ENCODE measurements at places on chromosomes 5 and 9. TPM values are rescaled to one million over a fixed set of nuclear protein-coding genes. Genes with fewer than 3 reads are reported as not detected.

DNA sequence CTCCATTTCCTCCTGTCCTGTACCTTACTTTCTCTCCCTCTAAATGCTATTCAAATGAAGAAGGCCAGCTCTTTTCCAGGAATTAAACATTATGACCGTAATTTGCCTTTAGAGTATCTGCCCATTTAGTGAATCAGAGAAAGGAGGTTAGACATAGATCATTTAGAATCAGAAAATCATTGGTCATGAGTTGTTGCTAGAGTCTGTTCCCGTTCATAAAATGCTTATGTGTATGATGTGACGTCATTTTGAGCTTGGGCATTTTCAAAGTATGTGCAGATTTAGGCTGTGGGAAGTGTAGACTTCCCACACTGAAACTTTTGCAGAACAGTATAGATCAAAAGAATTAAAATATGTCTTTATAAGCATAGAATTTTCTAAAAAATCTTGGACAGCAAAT lies 163.0 kb downstream of the ALDH1A1 start:
- DNase-seq: no peak

DNA sequence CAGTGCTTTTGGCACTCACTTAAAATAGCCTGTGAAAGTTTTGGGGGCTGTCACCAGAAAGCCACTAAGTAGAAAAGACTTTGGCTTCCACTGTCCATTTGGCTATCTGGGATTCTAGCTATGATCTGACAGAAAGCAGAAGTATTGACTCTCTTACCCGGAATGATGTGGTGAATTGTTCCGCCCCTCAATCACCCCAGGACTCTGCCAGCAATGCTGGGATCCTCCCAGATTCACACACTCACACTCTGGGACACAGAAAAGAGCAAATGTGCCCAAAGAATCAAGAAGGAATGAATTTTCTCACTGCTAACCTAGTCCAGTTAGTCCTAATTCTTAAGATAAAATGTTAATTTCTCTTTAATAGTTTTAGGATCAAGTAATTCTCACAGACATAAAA lies 576.9 kb downstream of the BNC2 start:
- DNase-seq: no peak

GRCh38 chr5:94313188-94313587 lies 305.2 kb downstream of the KIAA0825 start:
- no peak for DNase-seq

- DNase-seq: no peak
Observed at GRCh38 chr5:135173662-135174290, 139.7 kb upstream of the PITX1 start.

- no peak for DNase-seq
Observed at GRCh38 chr5:26942481-26942880, 95.9 kb downstream of the CDH9 start.

- no peak for DNase-seq
Observed at GRCh38 chr9:89277454-89277853, 33.5 kb upstream of the CKS2 start.

GRCh38 chr9:77454663-77455062 lies 193.5 kb downstream of the GNA14 start:
- DNase-seq: no peak

GRCh38 chr9:129206905-129207304 lies 28.8 kb upstream of the IER5L start:
- no peak for DNase-seq

DNA sequence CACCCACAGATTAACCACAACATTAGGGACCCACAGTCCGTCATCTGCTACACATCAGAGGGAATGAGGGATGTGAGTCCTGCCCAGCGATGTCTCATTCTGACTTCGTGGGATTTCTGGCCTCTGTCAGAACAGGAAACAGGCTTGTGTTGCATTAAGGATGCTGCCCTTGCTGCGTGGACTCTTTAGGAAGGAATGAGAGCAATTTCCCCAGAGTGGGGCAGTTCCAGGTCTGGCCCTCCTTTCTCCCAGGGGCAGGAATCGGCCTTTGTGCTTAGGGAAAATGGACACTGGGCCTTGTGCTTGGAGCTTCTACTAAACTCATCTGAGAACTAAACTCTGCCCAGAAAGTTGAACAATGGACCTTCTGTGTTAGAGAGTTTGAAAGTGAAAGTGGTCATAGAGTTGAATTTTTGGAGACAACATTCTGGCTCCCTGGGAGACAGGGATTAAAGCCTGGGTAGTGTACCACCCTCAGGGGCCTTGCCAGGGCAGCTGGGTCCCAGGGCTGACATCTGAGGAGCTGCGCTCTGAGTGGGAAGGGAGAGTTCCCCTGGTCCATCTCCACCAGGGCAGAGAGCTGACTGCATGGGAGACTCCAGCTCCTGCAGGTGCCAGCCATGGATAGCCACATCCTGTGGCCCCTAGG lies 37.8 kb upstream of the S1PR3 start:
- DNase-seq: no peak

GRCh38 chr5:56415356-56415765 lies 182.2 kb upstream of the ANKRD55 start:
- peak; percentile 79 for DNase-seq

- no peak for DNase-seq
Observed at GRCh38 chr5:160298189-160298588, 14.2 kb downstream of the CCNJL start.

GRCh38 chr5:77028631-77029375 lies 1.4 kb upstream of the AGGF1 start:
- no peak for DNase-seq

GRCh38 chr9:126219166-126219565 lies 107.5 kb upstream of the MVB12B start:
- DNase-seq: no peak

DNA sequence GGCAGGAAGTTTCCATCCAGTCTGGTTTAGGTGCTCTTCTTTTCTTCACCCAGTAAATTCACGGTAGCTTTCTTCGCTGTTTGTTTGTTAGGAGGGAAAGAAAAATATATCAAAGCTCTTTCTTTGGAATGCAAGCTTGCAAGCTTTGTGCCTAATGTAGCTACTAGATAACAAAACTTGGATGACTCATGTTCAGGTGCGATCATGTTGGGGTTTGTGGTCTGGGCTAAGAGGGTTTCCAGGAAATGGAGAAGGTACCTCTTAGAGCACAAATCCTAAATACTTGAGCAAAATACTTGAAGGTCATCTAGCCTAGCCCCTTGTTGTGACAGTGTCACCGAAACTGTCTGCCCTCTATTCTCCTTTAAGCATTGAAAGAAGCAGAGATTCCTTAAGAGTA lies 17.7 kb downstream of the SRP19 start:
- DNase-seq: no peak

- no peak for DNase-seq
Observed at GRCh38 chr5:14107536-14107935, 35.6 kb upstream of the TRIO start.

DNA sequence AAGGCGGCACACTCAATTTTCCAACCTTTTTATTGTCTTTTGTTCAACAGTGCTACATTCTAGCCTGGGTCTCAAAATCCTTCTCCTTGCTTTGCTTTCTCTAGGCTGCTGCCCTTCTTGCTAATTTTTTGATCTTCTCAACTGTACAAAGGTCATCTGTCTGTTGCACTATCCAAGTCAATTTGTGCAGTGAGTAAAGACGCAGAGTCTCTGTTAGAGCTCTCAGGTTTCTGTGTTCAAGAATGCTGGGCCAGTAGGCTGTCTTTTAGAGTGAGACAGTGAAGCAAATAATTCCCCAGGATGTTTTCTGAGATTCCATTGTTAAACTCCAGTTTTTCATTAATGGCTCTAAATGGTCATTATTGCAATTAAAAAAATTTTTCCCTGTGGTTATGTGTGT lies 255.7 kb upstream of the ACTBL2 start:
- no peak for DNase-seq

DNA sequence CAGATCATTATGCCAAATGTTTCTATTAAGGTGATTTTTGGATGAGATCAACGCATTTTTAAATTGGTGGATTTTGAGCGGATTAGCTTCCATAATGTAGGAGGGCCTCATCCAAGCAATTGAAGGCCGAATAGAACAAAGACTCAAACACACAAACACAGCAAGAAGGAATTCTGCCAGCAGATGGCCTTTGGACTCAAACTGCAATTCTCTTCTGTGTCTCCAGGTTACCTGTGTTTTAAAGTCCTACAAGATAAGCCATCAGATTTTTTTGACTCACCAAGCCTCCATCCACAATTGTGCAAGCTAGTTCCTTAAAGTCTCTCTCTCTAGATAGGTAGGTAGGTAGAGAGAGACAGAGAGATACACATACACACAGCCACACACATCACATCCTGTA lies 25.5 kb downstream of the CDH6 start:
- no peak for DNase-seq

- DNase-seq: no peak
Observed at GRCh38 chr5:80406980-80407734, 707 bp upstream of the ZFYVE16 start.

GRCh38 chr9:88418715-88419540 lies 30.7 kb downstream of the SPIN1 start:
- no peak for DNase-seq

DNA sequence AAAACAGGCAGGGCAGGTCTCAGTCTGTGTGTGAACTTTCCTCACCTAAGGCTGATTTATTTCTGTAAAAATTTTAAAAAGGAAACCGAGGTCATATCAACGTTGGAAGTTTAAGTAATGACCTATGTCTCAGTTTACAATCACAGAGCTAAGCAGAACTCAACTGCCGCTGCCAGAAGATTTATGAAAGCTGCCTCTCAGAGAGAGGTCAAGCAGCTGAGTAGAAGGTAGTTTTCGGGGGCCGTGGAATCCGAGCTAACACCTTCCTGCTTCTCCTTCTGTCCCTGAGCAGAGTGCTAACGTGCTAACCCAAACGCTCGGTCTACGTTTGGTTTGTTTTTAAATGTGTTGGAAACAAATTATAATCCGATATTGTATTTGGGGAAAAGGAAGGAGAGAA lies 11.1 kb downstream of the TTF1 start:
- no peak for DNase-seq

DNA sequence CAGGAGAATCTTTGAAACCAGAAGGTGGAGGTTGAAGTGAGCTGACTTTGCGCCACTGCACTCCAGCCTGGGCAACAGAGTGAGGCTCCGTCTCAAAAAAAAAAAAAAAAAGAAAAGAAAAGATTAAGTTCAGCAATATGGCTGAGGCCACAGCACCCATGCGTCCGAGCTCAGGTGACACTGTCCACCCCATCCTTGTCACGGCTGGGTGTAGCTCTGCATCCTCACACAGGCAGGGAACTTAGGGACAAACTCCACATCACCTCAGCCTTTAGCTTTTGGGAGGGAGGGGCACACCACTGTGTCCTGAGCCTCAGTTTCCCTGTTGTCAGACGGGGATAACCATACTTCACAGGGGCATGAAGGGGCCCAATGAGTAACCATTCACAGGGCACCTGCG lies 15.5 kb downstream of the FGD3 start:
- DNase-seq: no peak

- DNase-seq: no peak
Observed at GRCh38 chr9:15420796-15421195, 1.9 kb upstream of the SNAPC3 start.

DNA sequence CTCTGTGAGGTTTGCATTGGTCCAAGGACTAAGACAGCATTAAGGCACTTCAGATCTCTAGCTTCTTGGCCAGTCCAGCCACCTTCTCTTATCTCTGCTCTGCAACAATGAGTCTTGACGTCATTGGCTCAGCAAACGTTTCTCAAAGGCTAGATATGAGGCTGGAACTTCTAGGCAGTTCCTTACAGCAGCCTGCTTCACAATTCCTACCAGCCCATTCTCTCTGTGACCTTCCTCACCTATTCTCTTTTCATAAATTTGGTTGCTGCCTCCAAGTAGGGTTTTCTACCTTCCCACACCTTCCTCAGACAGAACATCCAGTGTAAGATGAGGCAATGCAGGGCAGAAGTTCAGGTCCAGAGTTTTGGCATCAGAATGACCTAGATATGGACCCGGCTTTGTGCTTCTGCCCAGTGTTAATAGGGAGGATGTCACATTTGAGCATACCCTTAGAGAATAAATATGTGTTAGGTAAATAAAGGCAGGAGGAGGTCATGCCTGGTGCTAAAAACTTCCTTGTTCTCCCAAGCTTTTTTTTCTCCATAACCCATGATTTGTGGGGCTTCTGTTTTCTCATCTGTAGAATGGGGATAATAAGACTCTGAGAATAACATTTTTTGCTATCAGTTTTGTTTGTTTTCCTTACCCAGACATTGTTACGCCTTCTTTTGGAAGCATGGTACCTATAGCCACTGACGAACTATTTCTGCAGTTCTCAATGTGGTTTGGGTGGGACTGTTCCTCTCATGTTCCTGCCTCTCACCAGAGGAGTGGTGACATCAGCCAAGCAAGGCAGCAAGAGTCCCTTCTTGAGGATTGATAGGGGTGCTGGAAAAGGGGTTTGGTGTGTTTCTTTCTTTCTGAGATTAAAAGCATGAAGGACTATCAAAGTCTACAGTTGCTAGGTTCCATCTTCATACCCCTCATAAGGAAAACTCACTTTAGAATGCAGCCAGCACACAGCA lies 220.6 kb upstream of the TRIM32 start:
- DNase-seq: no peak

DNA sequence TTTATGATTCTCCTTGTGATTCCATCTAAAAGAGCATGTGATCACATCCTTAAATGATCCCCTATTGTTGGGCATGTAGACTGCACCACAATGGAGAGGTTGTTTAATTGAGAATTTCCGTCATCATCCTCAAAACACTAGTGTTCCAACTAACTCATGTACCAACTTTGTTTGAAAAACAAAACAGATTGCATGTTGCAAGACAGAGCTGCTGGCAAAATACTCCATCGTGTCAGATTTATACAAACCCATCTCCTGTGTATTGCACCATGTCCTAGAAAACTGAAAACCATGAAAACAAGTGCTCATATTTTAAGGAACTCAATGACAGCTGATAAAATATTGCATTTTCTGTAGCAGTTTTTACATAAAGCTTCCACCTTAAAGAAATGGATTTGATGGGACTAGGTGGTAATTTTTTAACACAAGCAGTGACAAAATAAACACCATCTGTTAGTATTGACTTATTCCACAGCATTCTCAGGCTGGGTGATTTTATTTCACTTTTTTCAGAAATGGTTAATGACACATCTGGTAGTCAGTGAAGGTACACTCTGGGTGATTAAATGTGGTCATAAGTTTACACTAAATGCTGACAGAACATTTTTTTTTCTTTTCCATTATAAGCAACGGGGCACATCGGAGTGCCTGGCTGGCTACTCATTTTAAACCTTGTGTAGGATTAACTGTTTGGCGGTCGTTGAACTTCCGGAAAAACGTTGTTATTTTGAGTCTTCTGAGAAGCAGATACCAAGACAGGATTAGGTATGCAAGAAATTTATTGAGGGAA lies 602.9 kb upstream of the WWC1 start:
- DNase-seq: no peak

GRCh38 chr5:128349044-128349858 lies 188.8 kb downstream of the FBN2 start:
- no peak for DNase-seq

- DNase-seq: no peak
Observed at GRCh38 chr9:107276966-107277710, 5.9 kb upstream of the RAD23B start.

GRCh38 chr5:169641253-169641652 lies 4.2 kb downstream of the DOCK2 start:
- no peak for DNase-seq

SPATA31A3 gene
- total RNA-seq: not detected

RALGDS gene
- 53.9 TPM for total RNA-seq

GDA gene
- not detected for total RNA-seq

SPATA31E1 gene
- total RNA-seq: not detected

ZDHHC11B gene
- 0.64 TPM for total RNA-seq

CCDC152 gene
- total RNA-seq: not detected

IFNA2 gene
- not detected for total RNA-seq

TNFSF8 gene
- 0.96 TPM for total RNA-seq

DMRTA1 gene
- total RNA-seq: not detected

SCGB3A2 gene
- total RNA-seq: not detected

SLIT3 gene
- total RNA-seq: 128 TPM

PDZD2 gene
- 8.1 TPM for total RNA-seq

LPCAT1 gene
- total RNA-seq: 86.2 TPM

JAK2 gene
- 31.9 TPM for total RNA-seq

NCS1 gene
- 34.7 TPM for total RNA-seq
